ENCODE measurements at places on chromosomes 3 and 15.

GRCh38 chr3:53938645-53939044 lies 47.0 kb upstream of the SELENOK start:
- no peak for DNase-seq

- no peak for DNase-seq
Measured at GRCh38 chr3:23612296-23612891, 193.4 kb upstream of the UBE2E1 start.

DNA sequence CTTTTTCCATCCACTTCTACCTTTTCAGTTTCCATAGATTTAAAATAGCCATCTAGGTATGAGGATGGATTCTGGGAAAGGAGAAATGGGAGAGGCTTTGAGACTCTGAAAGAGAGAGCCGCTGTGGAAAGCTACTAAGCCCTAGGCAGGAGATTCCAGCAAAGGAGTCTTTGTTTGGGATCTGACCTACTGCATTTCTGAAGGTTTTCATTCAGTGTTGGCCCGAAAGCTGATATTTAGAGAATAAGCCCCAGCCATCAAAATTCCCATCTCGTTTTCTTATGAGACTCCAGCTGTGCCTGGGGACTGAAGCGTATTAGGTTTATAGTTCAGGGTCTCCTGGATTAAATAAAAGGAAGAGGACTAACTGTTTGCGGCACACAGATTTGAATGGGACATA lies 19.5 kb downstream of the LIPH start:
- no peak for DNase-seq

DNA sequence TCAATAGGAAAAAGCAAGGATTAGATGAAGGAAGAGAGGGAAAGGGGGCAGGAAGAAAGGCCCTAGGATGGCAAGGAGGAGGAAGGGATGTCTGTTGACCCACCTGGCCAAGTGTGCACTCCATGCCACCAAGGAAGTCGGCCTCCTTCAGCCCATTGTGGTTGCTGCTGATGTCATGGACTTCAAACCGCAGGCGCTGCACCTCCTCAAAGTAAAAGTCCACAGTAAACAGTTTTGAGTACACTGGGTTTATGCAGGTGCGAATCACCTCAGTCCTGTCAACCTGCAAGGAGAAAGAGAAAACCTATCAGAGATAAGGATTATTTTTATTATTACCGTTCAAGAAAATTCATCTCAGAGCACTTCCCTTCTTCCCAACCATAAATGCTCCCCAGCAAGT lies 220.6 kb upstream of the MRPL3 start:
- no peak for DNase-seq

- no peak for DNase-seq
Measured at GRCh38 chr15:65521350-65521749, 3.9 kb upstream of the DPP8 start.

DNA sequence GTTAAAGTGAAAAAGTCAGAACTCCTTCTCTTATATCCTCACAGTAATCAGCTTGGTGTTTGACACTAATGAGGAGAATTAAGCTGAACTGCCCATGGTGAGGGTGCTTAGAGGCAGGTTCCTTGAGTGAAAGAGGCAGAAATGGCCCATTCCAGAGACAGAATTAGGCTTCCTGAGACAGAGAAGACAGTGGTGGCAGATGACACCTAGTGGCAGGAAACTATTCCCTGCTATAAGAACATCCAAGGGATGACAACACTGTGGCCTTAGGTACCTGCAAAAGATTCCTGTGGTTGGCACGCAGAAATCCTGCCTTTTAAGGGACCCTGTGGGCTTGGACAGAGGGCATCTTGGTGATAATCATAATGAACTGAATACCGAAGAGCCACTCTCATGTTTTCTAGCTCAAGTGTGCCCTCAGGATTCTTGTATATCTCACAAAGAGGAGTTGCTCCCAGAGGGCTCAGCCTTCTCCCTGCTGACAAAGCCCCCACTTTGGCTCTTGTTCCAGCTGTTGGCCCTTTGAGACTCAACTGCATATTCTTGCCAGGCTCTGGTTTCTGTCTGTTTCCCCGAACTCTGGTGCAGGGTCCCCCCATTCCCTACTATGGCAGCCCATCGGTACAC lies 56.0 kb downstream of the KBTBD12 start:
- DNase-seq, result no peak

DNA sequence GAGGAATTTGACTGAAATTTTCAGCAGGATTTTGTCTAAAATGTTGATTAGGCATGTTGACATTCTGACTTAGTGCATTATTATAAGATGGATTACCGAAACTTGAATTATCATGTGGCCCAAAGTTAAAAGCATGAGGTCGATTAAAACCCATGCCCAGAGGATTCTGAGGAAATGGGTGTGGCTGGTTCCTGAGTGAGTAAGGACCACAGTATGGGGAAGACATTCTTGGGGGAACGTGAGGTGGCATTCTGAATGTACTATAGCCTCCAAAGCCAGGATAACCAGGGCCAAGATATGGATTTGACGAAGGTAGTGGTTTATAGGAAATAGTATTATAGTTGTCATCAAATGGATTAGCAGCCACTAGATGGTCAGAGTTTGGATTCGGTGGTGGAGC lies 38.7 kb upstream of the DNAAF4 start:
- no peak for DNase-seq

DNA sequence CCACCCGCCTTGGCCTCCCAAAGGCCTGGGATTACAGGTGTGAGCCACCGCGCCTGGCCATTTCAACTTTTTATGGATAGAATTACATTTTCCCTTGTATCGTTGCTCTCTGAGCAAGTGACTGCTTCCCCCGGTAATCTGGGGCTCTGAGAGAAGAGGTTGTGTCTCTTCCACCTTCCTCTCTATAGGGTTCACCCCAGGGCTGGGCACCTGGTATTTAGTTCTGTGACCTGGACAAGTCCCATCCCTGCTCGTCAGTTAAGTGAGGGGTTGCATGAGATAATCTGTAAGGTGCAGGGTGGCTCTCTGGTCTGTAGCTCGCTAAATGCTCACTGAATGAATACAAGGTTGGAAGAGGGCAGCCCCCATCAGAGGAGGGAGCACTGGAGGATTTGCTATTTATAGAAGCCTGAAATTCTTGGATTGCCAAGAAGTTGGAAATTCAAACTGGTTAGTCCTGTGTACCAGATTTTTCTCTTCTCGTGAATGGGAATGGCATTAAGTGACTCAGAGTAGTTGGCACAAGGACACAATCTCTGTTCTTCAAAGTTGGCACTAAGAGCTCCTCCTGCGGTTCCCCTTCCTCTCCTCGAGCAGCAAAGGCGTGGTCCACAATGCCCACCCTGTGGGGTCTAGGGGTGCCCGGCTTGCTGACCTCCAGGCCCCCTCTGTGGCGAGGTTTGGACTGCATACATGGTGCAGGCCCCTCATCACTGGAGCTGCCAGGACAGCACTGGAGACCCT lies 68.1 kb upstream of the DLG1 start:
- DNase-seq, result no peak

DNA sequence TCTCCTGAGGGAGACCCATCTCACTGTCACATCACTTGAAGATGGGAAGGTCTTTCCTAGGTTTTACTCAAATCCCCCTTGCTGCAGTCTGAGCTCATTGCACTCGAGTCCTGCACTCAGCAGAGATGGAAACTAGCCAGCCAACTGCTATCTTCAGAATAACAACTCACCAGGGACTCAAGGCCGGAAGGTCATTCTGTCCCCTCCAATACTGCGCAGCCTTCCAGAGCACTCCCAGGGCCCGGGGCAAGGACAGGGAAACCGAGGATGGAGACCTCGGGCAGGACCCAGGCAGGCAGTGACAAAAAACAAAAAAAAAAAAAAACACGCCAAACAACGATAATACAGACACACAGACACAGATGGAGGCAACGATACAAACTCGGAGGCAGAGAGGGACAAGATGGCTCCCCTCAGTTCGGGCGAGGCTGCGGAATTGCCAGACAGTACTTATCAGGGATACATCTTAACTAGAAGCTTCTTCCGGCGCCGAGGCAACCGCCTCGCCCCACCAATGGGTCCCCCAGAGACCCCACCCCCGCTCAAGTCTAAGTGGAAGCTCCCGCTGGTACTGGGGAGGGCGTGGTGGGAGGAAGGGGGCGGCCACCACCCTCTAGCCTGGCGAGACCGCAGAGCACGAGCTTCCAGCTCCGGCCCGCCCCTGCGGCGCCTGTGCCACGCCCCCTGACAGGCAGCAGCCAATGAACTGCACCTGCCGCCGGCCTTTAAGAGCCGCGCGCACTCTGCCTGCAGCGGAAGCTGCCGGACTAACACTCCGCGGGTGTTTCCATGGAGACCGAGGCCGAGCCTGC lies 7.0 kb upstream of the MAP1A start:
- peak; percentile 92 for DNase-seq

GRCh38 chr3:34938784-34939183 lies 700.5 kb upstream of the ARPP21 start:
- DNase-seq, result no peak

DNA sequence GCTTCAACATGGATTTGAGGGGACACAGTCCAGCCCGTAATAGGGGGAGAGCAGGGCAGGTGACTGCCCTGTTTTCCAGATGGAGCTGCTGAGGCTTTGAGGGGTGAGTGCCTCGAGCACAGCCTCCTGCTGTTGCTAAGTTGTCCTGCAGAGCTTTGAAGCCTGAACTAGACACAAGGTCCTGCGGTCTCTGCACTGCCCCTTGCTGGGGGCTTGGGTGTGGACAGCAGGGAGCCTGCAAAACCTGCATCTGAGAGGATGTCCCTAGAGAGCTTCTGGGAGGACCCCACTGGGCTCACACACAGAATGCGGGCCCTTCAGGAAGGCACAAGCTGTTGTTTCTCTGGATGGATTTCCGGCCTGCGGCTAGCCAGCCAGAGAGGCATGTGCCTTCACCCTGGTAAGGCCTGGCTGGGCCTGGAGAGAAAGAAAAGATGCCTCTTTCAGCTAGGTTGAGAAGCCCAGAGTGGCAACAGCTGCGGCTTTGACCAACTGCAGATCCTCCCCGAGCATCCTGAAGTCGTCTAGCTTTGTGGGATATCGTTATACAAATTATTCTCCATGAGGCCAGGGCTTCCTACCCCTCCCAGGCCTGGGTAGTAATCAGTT lies 226.2 kb downstream of the SLCO3A1 start:
- no peak for DNase-seq

DNA sequence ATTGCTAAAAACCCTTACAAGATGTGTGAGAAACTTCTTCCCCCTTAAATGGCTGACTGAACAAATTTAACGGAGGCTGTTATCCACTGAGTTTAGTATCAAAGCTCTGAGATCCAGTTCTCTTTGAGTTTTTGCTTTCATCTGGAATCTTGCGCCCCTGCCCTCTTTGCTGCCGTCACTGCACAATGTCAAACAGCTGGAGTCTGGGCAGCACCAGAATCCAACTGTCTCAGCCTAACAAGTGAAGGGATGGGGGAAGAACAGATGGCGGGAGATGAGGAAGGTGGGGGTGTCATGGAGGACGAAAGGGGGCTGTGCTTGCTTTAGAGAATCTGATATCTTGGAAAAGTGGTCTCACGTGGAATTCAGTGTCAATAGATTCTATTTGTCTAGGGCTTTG lies 7.0 kb upstream of the BOC start:
- no peak for DNase-seq

- DNase-seq, result no peak
Measured at GRCh38 chr3:55156851-55157650, 229.2 kb upstream of the LRTM1 start.

GRCh38 chr3:151816091-151816604 lies 2.2 kb downstream of the AADAC start:
- no peak for DNase-seq

DNA sequence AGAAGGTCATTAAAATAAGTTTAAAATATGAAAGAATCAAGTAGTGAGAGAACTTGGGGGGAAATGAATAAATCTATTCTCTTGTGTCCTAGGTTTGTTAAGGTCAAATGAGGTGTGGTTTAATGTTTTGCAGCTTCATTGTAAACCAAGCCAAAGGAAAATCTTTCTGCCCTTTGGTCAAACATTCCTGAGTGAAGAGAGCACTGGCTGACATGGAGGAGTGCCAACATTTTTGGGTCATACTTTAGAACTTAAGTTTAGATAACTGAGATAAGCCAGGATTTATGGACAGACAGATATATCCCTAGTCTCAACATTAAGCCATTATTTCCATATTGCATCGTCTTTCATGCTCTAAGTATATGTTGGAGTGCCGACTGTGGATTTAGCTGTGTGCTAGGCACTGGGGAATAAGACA lies 66.4 kb downstream of the PTPRG start:
- no peak for DNase-seq

DNA sequence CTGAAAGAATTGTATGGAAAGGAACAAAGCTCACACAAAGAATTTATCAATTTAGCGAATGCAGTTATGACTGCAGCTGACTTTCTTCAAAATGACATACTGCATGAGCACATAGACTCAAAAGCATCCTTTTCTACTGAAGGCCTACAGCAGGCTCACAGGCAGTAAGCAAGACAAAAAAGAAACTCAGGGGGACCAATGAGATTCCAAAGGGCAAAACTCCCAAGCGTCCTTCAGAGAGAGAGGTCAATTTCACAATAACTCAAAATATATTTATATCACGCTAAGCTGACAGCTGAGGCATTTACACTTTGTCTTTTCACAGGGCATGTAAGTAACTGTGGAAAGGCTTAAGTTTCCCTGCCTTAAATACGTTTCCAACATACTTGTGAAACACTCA lies 427.9 kb upstream of the RASGRP1 start:
- no peak for DNase-seq

DNA sequence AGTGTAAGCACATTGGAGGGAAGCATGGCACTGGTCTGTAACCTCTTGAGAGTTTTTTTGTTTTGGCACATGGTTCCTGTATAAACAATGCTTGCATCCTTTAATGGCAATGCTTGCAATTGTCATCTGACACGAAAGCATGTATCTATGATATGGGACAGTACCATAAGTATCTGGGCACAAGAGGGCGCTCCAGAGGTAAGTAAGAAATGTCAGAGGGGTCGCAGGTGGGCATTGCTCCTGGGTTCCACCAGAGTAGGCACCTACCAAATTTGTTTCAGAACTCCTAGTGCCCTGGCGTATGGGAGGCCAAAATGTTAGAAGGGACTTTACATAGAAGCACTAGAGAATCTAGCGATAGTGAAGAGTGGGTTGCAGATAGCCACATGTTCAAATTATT lies 58.7 kb upstream of the BCHE start:
- DNase-seq, result no peak

GRCh38 chr3:182216311-182216970 lies 504.7 kb downstream of the SOX2 start:
- no peak for DNase-seq

- DNase-seq, result no peak
Measured at GRCh38 chr3:62936626-62937254, 61.5 kb upstream of the CADPS start.

GRCh38 chr3:30162579-30162978 lies 443.8 kb upstream of the TGFBR2 start:
- DNase-seq, result no peak

- DNase-seq, result no peak
Measured at GRCh38 chr3:12512534-12513118, 28.3 kb downstream of the TSEN2 start.

GRCh38 chr15:92970656-92971055 lies 70.5 kb downstream of the CHD2 start:
- no peak for DNase-seq

Data from activated CD8-positive, alpha-beta memory T cell treated with anti-CD3 and anti-CD28 coated beads for 1 hour (primary cell).